ENCODE measurements at places on chromosomes 2 and 18.

DNA sequence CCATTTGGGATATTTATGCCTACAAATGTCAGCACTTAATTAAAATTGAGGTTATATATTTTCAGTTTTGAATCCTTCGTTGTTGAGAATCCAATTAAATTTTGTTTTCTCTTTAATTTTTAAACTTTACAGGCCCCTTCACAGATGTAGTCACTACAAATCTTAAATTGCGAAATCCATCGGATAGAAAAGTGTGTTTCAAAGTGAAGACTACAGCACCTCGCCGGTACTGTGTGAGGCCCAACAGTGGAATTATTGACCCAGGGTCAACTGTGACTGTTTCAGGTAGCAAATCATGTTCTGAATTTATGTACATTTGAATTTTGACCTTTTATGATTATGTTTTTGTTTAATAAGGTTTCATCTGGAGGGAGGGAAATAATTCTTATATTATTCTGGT, 17.9 kb downstream of the VAPA start:
- no peak for DNase-seq

DNA sequence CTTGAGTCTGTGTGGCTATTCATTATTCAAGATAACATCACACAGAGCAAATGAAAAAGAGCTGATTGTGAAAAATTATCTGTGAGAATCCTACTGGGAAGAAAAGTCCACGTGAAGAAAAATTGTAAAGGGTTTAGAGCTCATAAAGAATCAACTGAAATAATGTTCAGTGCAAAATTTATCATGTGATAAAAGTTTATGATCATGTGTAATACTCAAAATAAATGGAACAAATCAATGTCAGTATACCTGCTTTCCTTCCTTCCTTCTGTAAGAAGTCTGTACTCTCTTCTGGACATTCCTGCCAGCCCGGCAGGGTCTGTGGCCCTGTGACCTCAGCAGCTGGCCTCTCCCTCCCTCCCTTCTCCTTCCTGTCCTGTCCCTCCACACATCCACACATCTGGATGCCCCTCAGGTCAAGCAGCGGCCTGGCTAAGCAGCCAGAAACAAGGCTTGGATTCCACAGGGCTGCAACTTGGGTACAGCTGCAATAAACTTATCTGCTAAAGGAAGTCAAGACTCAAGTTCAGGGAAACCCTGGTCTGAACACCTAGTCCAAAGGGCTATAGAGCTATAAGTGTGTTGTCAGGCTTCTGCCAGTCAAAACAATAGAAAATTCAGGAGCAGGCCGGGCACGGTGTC, 172.1 kb downstream of the MREG start:
- DNase-seq = no peak

- no peak for DNase-seq
Observed at GRCh38 chr2:2836343-2837070, 505.4 kb upstream of the MYT1L start.

GRCh38 chr2:226327830-226328229, 471.8 kb downstream of the IRS1 start:
- no peak for DNase-seq

GRCh38 chr2:172551271-172551670, 4.6 kb upstream of the PDK1 start:
- no peak for DNase-seq

DNA sequence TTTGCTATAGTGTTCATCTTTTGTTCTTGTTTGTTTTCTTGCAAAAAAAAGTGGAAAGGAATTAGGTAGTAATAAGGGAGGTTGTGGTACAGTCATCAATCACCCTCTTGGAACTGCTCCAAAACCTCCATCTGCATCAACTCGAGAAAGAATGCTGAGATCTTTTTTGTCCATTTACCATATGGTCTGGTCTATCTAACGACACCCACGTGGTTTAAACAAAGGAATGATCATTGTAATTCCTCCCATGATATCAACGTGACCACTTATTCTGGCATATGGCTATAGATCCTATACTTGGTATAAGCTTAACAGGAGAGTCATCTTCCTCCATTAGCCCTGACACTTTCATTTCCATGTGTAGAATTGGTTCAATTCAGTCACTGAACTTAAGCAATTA, 1025.3 kb upstream of the NXPH2 start:
- no peak for DNase-seq

DNA sequence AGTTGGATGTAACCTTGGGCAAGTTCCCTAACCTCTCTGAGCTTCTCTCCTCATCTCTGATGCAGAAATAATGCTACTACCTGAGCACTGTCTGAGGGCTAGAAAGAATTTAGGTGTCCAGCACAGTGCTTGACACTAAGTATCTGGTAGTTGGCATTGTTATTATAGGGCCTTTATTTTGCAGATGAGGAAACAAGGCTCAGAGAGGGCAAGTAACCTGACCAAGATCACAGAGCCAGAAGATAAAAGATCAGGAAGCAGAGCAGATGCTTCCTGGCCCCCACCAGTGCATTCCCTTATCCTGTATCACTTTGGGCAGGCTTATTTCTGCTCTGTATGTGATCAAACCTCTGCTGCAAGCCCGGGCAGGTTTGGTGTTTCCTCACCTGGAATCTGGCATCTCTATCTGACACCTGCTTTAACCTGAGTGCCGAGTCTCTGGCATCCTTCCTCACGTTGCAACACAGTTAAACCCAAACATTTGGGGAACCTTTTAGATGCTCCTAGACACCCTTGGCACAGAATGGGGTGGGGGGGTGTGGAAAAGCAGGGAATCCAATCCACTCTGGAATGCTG, 69.9 kb downstream of the PLB1 start:
- DNase-seq = no peak

DNA sequence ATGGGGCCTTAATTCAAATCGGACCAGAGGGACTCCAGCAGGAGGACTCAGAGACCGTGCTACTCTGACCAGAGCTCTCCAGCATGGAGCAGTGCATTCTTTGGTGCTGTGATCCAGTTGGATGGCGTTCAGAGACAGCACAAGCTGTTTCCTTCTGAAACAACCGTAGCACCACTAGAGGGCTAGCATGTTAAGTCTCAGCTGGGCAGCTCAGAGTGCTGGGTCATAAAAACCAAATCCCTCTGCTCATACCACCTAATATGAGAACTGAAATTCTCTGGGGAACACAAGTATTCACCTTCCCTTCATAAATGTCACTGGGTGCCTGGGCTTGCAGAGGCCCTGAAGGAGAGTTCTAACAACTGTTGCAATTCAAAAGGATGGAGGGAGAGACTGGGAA, 97.7 kb upstream of the TFCP2L1 start:
- no peak for DNase-seq

DNA sequence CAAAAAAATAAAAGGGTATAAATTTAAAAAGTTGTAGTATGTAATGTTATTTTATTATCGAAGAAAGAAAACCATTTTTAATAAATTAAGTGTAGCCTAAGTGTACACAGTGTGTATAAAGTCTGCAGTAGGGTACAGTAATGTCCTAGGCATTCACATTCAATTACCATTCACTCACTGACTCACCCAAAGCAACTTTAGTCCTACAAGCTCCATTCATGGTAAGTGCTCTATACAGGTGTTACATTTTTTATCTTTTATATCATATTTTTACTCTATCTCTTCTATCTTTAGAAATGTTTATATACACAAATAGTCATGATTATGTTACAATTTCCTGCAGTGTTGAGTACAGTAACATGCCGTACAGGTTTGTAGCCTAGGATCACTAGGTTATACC, 59.5 kb downstream of the RABL2A start:
- DNase-seq = no peak
